HepG2 (cell line): ENCODE measurements at places on chromosomes 7 and 10.
A peak's percentile ranks its signal among the peaks of the same experiment; 100 is the strongest.

DNA sequence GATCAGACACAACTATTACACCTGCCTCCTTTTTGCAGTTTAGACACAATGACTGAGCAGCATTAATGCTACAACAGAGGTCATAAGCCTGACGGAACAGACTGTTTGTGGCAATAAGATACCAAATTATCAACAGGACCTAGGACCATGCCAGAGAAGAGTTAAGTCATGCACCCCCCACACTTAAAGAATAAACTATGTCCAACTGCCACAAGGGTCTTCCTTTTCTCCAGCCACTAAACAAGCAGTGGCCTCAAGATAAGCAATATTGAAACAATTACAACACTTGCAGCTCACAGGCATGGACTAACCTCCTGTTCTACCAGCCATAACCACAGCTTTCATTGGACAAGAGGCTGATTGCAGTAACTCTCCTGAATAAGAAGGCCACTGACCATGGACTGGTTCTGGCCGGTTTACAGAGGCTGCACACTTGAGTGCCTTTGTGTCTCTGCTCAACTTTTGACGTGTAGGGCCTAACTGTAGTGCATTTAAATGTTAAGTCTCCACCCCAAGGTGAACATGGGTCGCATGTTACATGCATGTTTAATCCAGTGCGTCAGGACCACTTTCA lies 104.4 kb downstream of the STRA8 start:
- DNase-seq, result no peak

DNA sequence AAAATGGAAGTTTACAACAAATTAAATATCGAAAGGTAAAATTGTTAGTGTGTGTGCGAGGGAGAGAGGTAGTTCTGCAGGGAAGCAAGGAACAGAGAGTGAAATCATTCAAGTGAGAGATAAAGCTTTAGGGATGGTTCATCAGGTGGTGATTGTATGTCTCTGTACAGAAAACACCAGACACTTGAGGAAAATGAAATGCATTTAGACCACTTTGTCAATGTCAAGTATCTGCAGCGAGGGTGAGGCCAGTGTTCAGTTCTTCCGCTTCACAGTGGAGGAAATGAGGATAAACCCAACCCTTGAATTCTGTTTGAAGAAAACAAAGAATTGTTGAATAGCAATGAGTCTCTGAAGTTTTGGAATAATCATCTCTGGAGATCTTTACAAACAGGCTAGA lies 14.4 kb upstream of the ITGB1 start:
- no peak for DNase-seq

DNA sequence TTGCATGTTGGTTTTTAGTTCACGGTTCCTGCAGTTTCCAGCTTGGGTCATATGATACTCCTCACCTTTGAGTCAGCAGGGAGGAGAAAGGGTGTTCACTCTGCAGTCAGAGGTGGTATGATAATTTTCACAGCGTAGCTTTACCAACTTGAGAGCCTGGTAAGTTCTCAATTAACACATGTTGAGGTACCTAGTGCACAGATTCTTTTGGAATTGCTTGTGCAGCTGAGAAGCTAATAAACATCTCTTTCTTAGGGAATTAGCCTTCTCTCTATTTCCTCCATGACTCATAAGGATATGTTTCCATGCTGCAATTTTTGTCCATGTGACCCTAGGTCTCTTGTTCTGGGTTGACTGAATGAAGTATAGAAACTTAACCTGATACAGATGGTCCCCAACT lies 166.6 kb downstream of the KIF20B start:
- DNase-seq, result no peak

GRCh38 chr10:33519130-33519860 lies 184.8 kb upstream of the NRP1 start:
- DNase-seq, result no peak

DNA sequence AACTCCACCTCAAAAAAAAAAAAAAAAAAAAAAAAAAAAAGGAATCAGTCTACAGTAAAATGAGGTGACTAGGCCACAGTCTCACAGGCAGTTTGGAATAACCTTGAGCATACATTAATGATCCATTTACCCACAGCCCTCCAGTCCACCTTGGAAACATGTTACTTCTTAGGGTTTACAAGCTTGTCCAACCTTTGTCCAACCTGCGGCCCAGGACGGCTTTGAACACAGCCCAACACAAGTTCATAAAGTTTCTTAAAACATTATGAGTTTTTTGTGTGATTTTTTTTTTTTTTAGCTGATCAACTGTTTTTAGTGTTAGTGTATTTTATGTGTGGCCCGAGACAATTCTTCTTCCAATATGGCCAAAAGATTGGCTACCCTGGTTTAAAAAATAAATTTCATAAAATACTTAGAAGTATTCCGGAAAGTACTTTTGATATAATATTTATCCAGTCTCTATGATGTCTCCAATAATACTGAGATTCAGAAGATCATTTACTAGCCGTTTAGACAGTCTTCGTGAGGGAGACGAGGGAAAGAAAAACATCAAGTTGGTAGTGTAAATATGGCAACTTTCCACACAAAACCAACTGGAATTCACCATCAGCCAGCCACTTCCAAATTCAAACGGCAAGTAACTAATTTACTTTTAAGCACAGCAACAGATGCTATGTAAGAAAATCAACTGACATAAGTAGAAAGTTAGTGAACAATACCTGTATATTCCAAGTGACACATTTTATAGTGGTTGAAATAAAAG lies 9.9 kb downstream of the BAZ1B start:
- no peak for DNase-seq

GRCh38 chr10:126851414-126852108 lies 53.7 kb upstream of the DOCK1 start:
- no peak for DNase-seq

GRCh38 chr10:78782441-78782840 lies 286.3 kb upstream of the ZMIZ1 start:
- DNase-seq, result no peak

GRCh38 chr7:127447326-127447945 lies 54.9 kb upstream of the ZNF800 start:
- DNase-seq, result peak; percentile 64

- DNase-seq, result no peak
Observed at GRCh38 chr7:29626730-29627129, 63.1 kb downstream of the PRR15 start.

GRCh38 chr7:24717247-24717622 lies 40.0 kb downstream of the GSDME start:
- DNase-seq, result no peak
